Activated CD8-positive, alpha-beta memory T cell treated with anti-CD3 and anti-CD28 coated beads, Interleukin-2, amount 10 ng/mL, durations not matched to agents 7 days and 5 days (primary cell): ENCODE measurements at places on chromosomes 6 and 20. TPM values are rescaled to one million over a fixed set of nuclear protein-coding genes. Genes with fewer than 3 reads are reported as not detected.

DNA sequence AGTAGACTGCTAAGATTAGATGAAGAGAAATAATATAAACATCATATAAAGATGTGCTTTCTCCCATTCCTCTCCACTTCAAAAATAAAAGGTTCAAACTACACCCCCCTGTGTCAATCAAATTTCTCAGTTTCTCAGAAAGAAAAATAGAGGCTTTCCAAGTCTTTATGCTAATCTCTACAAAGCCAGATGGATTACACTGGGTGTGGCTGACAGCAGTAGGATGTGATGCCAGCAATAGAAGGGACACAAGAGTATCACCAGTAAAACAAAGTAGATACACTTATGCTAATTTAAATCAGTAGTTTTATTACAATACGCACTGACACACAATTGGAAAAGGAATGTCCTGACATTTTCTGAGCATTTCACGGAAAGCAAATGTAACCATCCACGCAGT lies 353.4 kb downstream of the RNGTT start:
- no peak overlapping the region for H3K27ac ChIP-seq
- H3K4me1 ChIP-seq: no peaks in the 10 kb centered on the region
- no peak for DNase-seq
- no peak overlapping the region for H3K4me3 ChIP-seq
- H3K27me3 ChIP-seq: no peaks in the 10 kb centered on the region
- peaks cover 29% of the 10 kb centered on the region for H3K36me3 ChIP-seq

Gene NKAIN4
- total RNA-seq: not detected

DNA sequence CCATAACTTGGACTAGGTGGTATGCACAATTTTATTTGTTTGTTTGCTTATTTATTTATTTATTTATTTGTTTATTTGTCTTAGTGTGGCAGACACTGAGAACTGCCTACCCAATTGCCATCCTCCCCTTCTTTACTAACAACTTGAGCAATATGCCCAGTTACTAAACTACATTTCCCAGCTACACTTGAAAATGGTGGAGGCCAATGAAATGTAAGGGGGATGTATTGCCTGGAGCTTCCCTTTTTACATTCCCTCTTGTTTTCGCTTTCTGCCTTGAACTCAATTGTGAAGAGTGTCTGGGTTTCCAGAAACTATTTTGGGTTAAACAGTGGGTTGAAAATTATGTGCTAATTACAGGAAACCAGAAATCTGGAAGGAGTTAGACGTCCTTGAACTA lies 152.7 kb upstream of the FKBP1C start:
- H3K36me3 ChIP-seq: no peaks in the 10 kb centered on the region
- no peaks in the 10 kb centered on the region for H3K4me1 ChIP-seq
- DNase-seq: no peak
- no peak overlapping the region for H3K27ac ChIP-seq

- H3K4me1 ChIP-seq: no peaks in the 10 kb centered on the region
- DNase-seq: no peak
- H3K36me3 ChIP-seq: no peaks in the 10 kb centered on the region
- no peak overlapping the region for H3K27ac ChIP-seq
- no peaks in the 10 kb centered on the region for H3K27me3 ChIP-seq
Measured at GRCh38 chr6:134593887-134594286, 276.0 kb upstream of the SGK1 start.

DNA sequence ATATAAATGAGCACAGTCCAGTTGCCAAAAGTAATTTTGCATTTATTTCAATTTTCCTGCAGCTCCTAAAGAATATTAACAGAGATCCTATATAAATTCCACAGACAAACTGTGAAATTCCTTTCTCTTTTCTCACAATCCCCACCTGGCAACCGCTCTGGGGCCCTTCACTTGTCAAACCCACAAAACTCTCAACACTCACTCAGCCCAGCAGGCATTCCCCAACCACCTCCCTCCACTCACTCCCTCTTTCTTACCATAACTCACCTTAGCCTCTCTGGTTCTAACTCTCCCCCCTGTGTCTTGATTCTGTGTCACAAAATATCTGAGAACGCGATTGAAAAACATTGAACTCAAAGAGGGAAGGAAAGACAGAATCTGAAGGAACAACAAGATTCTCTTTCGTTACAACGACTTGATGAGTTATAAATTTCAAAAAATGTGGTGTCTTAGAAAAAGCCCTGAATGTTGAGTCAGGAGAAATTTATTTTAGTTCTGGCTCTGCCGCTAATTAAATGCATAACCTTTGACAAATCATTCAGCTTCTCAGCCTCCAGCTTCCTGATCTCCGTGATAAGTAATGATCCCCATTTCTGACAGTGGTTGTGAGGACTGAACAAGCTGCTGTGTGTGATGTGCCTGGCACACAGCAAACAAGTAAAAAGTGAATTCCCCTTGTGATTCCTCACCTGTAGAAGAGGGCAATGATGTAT lies 87.9 kb downstream of the UNC5CL start:
- H3K4me1 ChIP-seq: peaks cover 12% of the 10 kb centered on the region
- no peak overlapping the region for H3K27ac ChIP-seq
- no peak overlapping the region for H3K4me3 ChIP-seq
- no peak for DNase-seq

- peaks cover 13% of the 10 kb centered on the region for H3K27me3 ChIP-seq
- DNase-seq: no peak
- no peak overlapping the region for H3K27ac ChIP-seq
- no peaks in the 10 kb centered on the region for H3K36me3 ChIP-seq
Measured at GRCh38 chr20:47981222-47981621, 195.9 kb upstream of the SULF2 start.

DNA sequence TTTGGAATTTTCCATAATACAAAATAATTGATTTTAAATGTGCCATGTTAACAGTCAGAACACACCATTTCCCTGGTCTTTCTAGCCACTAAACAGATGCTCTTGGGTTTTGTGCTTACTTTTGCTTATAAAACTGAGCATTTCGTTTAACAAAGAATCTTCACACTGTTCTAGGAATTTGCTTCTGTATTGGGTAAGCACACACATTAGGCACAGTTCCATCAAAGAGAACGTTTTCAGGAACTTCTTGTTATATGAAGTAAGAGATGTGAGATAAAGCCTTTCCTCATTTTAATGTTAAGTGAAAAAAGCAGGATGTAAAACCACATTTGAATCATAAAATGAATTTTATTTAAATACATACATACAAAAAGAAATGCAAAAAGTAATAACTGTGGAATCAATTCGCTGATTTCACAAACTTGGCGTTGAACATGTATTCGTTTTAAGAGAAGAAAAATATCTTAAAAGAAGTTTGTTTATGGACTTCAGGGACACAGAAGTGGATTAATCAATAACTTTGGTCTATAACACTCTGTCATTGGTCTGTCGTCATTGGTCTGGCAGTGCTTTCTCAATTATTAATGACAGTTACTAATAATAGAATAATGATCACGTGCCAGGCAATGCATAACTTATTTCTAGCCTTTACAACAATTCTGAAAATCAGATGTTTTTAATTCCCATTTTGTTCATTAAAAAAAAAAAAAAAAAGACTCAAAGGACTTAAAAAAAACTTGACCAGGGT lies 199.9 kb upstream of the PRDM1 start:
- no peak overlapping the region for H3K27ac ChIP-seq
- no peak overlapping the region for H3K4me3 ChIP-seq
- peaks cover 58% of the 10 kb centered on the region for H3K4me1 ChIP-seq
- peaks cover 10% of the 10 kb centered on the region for H3K36me3 ChIP-seq
- H3K27me3 ChIP-seq: peaks cover 4% of the 10 kb centered on the region
- DNase-seq: no peak

GRCh38 chr6:44388135-44388487 lies 605 bp downstream of the CDC5L start:
- no peaks in the 10 kb centered on the region for H3K27me3 ChIP-seq
- H3K4me3 ChIP-seq: peak overlapping the region; percentile 91
- peak overlapping the region; percentile 94 for H3K27ac ChIP-seq
- peaks cover 41% of the 10 kb centered on the region for H3K4me1 ChIP-seq

Gene NR2E1
- not detected for total RNA-seq

GRCh38 chr20:48597521-48598302 lies 230.1 kb downstream of the PREX1 start:
- H3K27me3 ChIP-seq: peaks cover 2% of the 10 kb centered on the region
- no peaks in the 10 kb centered on the region for H3K4me1 ChIP-seq
- H3K4me3 ChIP-seq: no peak overlapping the region
- no peak for DNase-seq
- H3K27ac ChIP-seq: no peak overlapping the region

DNA sequence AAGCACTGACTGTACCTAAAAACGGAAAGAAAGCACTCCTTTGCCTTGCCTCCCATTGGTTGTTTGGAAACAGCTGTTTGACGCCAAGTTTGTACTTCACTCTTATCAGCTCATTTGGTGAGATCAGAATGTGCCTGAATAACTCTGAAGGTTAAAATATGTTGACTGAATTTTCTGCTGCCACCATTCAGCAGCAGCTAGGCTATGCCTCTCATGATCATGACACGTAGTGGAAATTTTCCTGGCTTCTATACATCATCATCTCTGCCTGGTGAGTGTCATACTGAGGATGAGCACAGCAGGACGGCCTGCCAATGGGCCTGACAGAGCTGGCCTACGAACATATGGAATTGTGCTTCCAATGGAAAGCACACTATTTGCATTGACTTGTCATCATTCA lies 704.9 kb upstream of the CITED2 start:
- no peaks in the 10 kb centered on the region for H3K36me3 ChIP-seq
- H3K27ac ChIP-seq: no peak overlapping the region
- DNase-seq: no peak
- H3K4me3 ChIP-seq: no peak overlapping the region
- H3K27me3 ChIP-seq: no peaks in the 10 kb centered on the region
- H3K4me1 ChIP-seq: no peaks in the 10 kb centered on the region

DNA sequence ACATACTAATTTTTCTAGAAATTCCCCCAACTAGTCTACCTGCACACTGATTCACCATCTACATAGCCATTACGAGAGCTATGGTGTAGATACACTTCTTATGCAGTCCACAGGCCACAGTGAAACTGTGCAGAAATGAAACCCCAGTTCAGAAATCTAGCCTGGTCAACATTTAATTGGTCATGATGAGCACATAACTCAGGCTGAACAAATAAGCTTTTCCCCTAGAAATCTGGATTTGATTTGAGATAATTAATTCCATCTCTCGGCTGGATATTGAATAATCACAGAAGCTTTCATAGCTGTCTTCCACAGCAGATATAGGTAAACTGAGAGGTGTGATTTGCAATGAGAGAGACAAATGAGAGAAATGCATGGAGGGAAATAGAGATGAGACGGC lies 22.6 kb upstream of the TINAG start:
- no peak overlapping the region for H3K27ac ChIP-seq
- H3K4me1 ChIP-seq: no peaks in the 10 kb centered on the region
- no peaks in the 10 kb centered on the region for H3K27me3 ChIP-seq
- H3K4me3 ChIP-seq: no peak overlapping the region
- no peak for DNase-seq

Gene TRAPPC3L
- total RNA-seq: not detected

DNA sequence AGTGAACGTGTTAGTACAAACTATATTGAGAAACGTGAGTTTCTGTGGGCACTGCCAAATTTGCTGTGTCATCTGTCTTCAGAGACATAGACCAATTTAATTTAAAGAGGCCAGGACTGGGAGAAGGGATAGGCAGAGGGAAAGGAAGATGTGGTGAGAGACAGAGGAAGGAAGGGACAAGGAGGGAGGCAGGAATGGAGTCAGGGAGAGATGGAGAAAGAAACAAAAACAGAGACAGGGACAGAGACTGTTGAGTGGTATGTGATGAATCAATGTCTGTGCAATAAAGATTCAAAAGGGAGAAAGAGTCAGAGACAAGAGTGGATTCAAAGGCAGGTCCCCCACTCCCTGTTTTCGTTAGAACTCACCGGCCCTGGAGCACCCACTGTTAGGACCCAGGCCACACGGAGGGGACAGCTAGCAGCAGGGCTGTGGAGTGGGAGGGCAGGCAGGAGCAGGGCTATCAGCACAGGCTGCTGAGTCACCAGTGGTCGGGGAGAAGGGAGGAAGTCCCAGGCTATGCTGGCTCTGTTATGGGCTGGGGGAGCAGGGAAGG lies 51.6 kb upstream of the CHD6 start:
- no peaks in the 10 kb centered on the region for H3K4me1 ChIP-seq
- no peak overlapping the region for H3K4me3 ChIP-seq
- DNase-seq: no peak
- no peak overlapping the region for H3K27ac ChIP-seq
- no peaks in the 10 kb centered on the region for H3K36me3 ChIP-seq

DNA sequence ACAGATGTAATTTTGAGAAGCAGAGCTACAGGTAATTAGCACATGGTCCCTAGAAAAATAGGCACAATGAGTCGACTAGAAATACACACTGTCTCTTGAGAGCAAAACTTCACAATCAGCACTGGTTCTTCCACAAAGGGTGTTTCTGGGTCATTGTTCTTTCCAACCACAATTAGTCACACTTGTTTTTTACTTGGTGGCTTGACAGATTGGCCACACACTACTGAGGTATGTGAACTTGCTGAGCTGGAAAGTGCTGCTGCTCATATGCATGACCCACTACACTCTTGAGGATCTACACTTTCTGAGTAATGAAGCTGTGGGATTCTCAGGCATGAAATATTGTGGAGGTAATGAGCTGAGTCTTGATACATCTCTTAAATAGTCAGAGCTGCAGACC lies 347.7 kb downstream of the BCKDHB start:
- no peaks in the 10 kb centered on the region for H3K36me3 ChIP-seq
- H3K27ac ChIP-seq: no peak overlapping the region
- H3K4me1 ChIP-seq: peaks cover 11% of the 10 kb centered on the region
- DNase-seq: peak; percentile 40

- DNase-seq: peak; percentile 58
- H3K27me3 ChIP-seq: no peaks in the 10 kb centered on the region
- H3K4me1 ChIP-seq: peaks cover 33% of the 10 kb centered on the region
- H3K27ac ChIP-seq: peak overlapping the region; percentile 88
Measured at GRCh38 chr6:105560611-105561066, 157.8 kb upstream of the PREP start.

- H3K4me1 ChIP-seq: peaks cover 8% of the 10 kb centered on the region
- peaks cover 36% of the 10 kb centered on the region for H3K27me3 ChIP-seq
- no peaks in the 10 kb centered on the region for H3K36me3 ChIP-seq
- DNase-seq: no peak
Measured at GRCh38 chr20:37670351-37670791, 23.5 kb upstream of the CTNNBL1 start.

GRCh38 chr20:53660947-53661381 lies 67.3 kb upstream of the ZNF217 start:
- peak overlapping the region; percentile 94 for H3K27ac ChIP-seq
- DNase-seq: no peak
- H3K27me3 ChIP-seq: no peaks in the 10 kb centered on the region
- peak overlapping the region; percentile 58 for H3K4me3 ChIP-seq

DNA sequence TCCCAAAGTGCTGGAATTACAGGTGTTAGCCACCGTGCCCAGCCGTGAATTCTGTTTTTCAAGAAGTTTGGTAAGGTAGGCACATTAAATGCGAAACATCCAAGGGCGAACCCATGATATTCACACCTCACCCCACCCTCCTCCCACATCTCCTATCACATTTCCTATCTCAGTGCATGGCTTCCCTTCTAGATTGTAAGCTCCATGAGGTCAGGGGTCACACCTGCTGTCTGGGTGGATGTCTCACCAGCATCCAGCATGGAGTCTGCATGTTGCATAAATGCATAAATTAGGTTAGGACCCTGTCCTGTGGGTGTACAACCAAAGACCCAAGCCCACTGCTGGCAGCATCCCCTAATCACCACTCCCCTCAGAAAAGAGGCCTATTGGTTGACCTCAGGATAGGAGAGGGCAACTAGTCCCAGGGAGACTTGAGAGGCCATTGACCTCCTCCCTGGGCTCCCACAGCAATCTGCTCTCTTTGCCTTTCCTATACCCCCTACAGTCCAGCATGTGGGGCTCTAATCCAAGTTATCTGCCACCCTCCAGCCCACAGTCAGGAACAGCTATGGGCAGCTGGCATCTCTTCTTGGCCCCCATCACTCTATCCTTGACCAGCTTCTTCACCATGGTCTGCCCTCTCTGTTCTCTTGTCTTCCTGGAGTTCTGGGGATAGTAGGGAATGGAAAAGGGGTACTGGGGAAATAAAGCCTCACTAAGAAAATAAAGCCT lies 4.2 kb downstream of the PRRT1 start:
- no peaks in the 10 kb centered on the region for H3K36me3 ChIP-seq
- H3K27me3 ChIP-seq: peaks cover 56% of the 10 kb centered on the region
- no peak overlapping the region for H3K4me3 ChIP-seq
- peaks cover 14% of the 10 kb centered on the region for H3K4me1 ChIP-seq
